ENCODE measurements at places on chromosomes 1 and 21.

- DNase-seq, result no peak
Measured at GRCh38 chr1:47459253-47459788, 21.5 kb downstream of the FOXD2 start.

- no peak for DNase-seq
Measured at GRCh38 chr21:35232545-35233176, 183.6 kb upstream of the RUNX1 start.

DNA sequence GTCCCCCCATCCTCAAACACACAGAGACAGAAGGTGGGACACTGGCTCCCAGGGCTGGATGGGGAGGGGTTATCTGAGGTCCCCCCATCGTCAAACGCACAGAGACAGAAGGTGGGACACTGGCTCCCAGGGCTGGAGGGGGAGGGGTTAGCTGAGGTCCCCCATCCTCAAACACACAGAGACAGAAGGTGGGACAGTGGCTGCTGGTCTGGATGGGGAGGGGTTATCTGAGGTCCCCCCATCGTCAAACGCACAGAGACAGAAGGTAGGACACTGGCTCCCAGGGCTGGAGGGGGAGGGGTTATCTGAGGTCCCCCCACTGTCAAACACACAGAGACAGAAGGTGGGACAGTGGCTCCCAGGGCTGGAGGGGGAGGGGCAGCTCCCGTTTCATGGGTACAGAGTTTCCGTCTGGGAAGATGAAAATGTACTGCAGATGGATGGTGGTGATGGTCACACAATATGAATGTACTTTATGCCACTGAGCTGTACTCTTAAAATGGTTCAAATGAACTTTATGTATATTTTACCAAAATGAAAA lies 69.2 kb downstream of the SCCPDH start:
- peak; percentile 75 for DNase-seq

DNA sequence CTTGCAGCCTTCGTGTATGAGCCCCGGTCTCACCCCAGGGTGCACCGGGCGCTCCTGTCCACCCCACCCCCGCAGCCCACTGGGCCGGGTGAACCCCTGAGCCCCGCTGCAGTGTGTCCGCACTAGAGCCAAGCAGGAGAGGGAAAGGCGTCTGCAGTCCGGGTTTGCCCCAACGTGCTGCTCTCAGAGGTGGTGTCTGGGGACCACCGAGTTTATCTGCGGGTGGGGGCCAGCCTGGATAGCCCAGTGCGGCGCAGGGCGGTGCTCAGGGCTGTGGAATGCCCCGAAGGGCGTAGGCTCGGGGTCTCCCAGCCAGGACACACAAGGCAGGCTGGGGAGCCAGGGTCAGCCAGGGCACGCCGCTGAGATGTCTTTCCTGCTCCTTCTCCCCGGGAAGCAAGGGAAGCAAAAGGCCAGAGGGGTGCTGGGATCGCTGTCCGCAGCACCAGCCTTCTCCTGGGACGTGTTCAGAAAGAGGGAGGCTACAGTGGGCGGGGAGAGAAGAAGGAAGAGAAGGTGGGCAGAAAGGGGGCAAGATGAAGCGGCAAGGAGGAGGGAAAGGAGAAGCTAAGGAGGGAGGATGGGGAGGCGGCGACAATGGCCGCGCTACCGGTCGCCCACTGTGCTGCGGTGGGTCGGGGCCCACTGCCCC lies 56.6 kb downstream of the MAB21L3 start:
- no peak for DNase-seq

- DNase-seq, result peak; percentile 61
Measured at GRCh38 chr1:222347627-222348026, 200.3 kb downstream of the HHIPL2 start.

DNA sequence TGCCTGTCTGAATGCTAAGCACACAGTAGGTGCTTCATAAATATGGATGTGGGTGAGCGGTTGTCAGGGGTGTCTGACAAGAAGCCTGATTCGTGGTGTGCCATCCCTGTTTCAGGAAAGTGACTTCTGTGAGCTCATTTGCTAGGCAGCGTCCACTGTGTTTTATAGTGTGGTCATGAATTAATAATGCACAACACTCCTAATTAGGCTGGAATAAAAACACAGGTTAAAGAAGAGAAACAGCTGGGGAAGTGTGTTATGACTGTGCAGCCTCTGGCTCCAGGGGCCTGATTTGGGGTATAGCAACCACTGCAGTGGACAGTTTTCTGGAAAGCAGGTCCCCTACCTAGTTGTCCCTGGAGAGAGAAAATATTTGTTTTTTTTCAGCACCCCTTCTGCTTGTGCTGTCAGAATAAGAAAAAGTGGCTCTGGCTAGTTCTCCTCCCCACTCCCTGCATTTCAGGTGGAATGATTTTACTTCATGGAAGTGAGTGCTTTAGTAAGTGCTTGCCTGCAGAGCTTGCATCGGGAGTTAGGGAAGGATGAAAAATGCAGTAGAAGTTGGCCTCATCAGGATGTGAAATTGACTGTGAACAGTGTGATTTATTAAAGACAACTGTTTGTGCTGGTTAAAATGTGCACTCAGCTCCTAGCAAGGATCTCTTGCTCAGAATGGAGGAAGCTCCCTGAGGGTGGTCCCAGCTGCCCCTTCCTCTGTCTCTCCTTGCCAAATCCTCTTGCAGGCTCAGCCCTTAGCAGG lies 333.8 kb downstream of the HHAT start:
- no peak for DNase-seq

DNA sequence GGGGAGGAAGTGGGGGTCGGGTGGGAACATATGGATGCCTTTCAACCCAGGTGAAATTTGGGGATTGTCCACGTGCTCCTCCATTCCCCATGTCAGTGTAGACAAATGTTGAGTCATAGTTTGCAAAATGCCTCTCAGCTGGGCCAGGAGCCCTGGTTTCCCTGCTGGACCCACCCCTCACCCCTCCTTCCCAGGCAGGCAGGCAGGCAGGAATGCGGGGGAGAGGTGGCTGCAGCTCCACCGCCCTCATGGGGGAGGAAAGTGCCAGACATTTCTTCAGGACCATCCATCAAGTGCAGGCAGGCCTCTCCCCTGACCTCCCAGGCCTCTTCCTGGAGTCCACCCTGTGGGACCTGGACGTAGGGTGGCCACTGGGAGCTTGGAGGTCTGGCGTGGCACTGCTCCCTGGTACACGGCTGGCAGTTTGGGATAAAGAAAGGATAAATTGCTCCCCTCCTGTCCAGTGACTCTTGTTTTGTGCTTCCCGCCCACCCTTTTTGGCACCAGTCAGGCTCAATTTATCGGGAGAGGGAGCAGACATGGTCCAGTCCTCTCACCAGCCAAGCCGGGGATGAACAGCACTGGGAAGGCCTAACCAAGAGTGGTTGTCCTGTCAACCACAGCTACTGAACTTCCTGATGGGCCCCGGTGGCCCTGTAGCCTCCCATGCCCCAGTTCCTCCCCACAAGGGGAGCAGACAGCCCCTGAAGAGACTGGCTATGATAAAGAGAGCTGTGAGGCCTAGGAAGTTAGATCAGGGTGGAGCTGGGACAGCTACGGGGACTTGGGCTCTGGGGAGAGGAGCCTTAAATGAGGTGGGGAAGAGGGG lies 18.9 kb downstream of the NPR1 start:
- DNase-seq, result no peak

Data from NCI-H82 (cell line).